Erythroblast (primary cell): ENCODE measurements at places on chromosomes 6 and 20.

DNA sequence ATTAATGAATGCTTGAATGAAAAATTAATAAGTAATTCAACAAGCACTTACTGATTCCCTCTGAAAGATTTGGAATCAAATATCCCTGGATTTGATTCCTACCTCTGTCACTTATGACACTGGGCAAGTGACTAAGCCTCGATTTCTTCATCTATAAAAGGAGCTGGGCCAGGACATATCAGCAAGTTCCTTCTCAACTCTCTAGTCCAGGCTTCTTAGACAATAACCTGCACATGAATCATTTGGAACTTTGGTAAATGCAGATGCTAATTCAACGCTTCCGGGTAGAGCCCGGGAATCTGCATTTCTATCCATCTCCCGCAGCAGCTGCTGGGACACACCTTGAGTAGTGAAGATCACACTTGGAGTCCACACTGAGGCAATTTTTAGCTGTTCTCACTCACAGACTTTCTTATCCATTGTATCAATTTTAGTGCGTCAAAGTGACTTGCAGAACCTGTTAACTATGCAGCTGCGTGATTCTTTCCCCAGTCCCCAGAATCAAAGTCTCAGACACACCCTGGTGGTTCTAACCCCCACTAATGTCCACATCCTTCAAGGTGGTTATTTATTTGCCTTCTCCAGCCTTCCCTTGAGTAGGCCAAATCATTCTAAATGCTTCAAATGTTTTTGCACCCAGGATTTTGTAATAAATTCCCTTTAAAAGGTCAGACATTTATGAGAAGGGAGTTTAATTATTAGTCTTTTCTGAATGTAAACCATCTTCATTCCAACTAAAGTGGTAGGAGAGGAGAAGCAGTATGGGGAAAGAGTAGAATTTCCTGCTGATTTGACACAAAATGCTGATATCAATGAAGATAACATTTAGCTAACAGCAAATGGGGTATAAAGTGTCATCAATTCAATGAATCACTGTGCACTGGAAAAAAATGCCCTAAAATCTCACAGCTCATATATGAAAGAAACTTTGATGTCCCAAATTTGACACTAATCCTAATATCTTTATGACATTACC, 26.0 kb upstream of the CCND3 start:
- DNase-seq: no peak

- DNase-seq: no peak
Measured at GRCh38 chr20:63773571-63774241, 34.1 kb downstream of the SLC2A4RG start.

DNA sequence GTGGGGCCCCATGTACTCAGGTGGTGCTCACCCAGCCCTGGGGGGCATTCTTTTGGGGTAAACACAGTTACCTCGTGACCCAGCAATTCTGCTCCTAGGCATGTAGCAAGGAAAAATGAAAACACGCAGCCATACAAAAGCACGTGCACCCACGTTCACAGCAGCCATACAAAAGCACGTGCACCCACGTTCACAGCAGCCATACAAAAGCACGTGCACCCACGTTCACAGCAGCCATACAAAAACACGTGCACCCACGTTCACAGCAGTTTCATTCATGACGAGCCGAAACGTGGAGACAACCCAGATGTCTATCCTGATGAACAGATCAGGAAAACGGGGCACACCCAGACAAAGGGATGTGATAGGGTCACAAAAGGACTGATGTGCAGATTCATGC, 57.1 kb downstream of the YTHDF1 start:
- no peak for DNase-seq

GRCh38 chr6:150417250-150417649, 48.4 kb downstream of the IYD start:
- DNase-seq: no peak
